ENCODE measurements at places on chromosomes 7 and 10.

- DNase-seq = no peak
Observed at GRCh38 chr10:115727129-115727528, 545.9 kb downstream of the GFRA1 start.

- DNase-seq = no peak
Observed at GRCh38 chr7:17093461-17093860, 205.0 kb upstream of the AHR start.

DNA sequence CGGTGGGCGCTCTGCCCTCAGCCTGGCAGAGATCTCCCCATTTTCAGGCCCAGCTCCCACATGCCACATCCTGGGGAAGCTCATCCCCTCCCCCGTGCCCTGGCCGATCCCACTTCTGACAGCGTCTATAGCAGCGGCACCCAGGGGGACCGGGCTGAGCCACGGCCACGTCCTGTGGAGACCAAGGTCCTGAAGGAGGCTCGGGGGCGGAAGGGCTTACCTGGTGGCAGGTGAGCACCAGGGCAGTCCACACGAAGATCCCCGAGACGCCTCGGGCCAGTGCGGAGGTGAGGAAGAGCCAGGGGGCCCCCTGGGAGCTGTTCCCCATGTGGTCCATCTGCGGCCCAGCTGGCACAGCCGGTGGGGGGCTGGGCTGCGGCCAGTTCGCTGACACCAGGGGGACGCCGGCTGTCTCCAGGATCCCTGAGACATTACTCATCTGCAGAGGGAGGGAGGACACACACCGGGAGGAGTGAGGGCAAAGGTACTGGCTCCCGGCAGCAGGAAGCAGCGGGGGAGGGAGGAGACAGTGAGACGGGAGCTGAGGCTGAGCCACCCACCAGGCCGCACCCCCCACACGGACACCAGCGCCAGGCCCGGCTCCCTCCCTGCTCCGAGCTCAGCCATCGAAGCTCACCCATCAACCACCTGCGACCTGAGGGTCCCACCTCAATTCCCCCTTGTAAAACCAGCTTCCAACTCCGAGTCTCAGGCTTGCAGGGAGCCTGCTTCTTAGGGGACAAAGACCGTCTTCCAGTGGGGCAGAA is 776 bp downstream of the TMEM184A start:
- DNase-seq = no peak

DNA sequence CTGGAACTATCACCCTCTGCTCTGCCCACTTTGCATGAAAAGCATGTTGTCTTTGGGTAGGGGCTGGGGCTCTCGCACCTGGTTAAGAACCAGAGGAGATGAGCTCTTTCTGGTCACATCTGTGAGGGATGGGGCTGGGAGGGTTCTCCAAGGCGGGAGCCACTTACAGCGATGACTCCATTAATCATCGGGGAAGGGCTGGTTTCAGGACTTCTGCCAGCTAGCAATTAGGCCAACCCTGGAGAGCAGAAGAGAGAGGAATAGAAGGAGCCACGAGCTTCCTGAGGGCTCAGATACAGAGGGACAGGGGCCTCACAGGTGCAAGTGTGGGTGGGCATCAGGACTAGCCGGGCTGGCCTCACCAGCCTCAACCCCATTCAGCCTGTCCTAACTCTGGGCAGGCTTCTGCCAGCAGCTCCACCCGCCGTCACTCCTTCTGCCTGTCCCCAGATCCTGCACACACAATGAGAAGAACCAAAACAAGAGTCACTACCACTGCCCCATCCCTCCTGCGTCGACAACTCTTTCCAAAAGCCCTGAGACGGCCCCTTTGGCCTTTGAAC is 8.4 kb downstream of the AQP1 start:
- no peak for DNase-seq

GRCh38 chr7:94529516-94529915 is 19.9 kb downstream of the CASD1 start:
- no peak for DNase-seq

- DNase-seq = no peak
Observed at GRCh38 chr10:129654461-129654860, 187.4 kb downstream of the MGMT start.

DNA sequence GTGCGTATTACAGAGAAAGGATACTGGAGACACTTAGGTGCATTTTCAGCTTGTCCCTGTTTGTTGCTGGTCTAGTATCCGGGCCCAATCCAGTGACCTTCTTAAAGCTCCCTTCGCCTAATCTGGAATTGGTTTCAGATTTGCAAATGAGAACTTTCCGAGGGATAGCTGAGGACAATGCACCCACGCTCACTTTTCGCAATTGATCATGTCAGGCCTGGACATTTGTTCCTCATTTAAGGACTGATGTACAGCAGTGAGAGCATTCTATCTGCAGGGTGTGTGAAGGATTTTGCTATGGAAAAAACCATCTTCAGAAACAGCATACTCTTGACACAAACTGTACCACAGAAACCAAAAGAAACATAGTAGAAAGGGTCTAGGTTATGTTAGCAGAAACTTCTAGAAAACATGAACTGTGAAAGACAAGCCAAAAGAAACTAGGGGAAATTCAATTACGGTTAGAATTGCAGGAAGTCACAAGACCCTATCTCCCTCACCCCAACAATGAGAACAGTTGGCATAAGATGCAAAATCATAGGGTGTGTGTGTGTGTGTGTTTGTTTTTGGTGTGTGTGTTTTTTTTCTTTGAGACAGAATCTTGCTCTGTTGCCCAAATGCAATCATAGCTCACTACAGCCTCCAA is 331.1 kb downstream of the CALN1 start:
- no peak for DNase-seq

DNA sequence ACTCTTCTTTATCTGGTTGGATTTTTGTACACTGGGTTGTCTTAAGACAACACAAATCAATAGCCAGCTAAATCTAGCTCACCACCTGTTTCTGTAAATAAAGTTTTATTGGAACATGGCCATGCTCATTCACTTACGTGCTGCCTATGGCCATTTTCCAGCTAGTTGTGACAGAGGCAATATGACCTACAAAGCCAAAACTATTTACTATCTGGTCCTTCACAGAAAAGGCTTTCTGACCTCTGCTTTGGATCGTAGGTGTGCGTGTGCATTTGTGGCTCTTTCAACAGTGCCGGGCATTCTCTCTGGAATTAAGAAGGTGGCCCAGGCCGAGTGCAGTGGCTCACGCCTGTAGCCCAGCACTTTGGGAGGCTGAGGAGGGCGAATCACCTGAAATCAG is 45.5 kb downstream of the NRAP start:
- no peak for DNase-seq

DNA sequence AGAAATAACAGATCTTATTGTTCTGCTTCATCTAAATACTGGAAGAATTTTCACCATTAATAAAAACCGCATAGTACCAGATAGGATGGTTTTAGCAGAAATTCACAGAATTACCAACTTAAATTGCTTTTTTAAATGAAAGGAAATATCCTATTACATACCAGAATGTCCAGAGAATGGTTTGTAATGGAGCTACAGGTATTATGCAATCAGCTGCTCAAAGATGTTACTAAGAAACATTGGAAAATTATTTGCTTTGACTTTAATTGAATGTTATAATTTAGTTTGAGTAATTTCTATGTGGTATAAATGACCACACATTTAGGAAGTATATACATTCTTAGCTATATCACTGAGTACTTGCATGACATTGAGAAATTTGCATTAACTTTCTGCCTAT is 338.3 kb downstream of the ETV1 start:
- DNase-seq = no peak

DNA sequence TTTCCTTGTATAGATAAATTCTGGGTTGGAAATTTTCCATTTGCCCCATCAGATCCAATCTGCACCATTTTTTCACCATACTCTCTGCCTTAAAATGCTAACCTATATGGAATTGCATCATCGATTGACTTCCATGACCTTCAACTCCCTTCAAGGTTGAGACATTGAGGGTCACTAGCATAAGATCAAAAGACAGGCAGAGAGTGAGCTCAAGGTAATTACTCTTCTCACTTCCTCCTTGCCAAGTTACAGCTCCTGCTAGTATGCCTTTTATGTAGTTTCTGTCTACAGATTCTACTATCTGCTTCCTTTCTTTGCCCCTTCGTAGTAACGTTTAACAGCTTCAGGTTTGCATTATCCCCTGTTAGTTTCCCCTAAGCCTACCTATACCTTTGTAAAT is 1127.7 kb upstream of the LRRTM3 start:
- DNase-seq = no peak

GRCh38 chr10:10222304-10222841 is 795.3 kb upstream of the CELF2 start:
- DNase-seq = no peak

DNA sequence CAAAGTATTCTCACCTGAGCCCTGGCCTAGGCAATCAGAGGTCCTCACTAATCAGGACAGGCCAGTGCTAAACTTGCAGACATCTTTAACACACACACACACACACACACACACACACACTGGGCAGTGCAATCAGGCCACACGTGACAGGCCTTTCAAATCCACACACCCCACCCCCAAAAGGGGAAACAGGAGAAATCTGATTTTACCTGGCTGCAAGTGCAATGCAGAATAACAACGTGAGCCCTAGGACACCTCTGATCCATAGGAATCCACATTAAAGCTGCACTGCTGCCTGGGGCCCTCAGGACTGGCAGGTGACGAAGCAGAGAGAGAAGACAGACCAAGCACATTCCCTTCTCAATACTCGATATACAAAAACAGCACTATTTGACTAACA is 218.9 kb downstream of the FAM107B start:
- DNase-seq = no peak

DNA sequence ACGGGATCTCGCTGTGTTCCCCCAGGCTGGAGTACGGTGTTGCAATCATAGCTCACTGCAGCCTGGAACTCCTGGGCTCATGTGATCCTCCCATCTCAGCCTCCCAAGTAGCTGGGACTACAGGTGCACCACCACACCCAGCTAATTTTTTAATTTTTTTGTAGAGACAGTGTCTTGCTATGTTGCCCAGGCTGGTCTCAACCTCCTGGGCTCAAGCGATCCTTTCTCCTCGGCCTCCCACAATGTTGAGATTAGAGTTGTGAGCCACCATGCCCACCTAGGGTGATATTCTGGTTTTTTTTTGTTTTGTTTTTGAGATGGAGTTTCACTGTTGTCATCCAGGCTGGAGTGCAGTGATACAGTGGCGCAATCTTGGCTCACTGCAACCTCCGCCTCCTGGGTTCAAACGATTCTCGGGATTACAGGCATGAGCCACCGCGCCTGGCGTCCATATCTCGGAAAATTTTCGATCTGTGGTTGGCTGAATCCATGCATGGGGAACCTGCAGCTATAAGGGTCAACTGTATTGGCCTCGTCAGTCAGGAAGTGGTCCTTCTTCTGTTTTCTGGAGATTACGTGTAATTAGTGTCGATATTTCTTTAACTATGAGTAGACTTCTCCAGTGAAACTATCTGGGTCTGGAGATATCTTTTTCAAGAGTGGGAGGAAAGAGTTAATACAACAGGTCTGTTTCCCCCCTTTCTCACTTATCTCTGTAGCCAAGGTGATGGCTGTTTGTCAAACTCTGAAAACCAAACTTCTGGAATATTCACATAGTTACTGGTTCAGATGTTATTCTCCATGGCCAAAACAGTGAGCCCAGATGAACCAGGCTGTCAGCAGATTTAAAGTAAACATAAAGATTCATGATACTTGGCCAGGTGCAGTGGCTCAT is 21.0 kb upstream of the FIS1 start:
- no peak for DNase-seq

- DNase-seq = no peak
Observed at GRCh38 chr10:61271127-61271780, 181.9 kb downstream of the TMEM26 start.

GRCh38 chr10:102775935-102776669 is 32.4 kb downstream of the WBP1L start:
- DNase-seq = no peak

DNA sequence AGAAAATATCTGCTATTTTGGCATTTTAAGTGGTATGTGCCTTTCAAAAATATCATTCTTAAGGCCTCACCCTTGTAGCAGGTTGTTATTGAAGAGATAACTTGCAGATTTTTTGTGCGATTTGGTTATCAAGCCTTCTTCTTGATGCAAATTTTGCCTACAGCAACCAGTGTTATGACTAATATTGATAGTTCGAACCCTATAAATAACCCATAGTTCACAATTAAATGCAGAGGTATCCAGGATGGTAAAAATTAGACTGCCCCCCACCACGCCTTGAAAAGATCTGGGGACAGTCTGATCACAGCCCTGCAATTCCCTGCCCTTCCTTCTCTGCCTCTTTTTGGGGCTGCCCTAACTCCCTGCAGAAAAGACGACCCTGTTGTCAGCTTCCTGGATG is 28.4 kb upstream of the RAPGEF5 start:
- no peak for DNase-seq

GRCh38 chr7:134854816-134855215 is 75.4 kb downstream of the CALD1 start:
- DNase-seq = no peak

DNA sequence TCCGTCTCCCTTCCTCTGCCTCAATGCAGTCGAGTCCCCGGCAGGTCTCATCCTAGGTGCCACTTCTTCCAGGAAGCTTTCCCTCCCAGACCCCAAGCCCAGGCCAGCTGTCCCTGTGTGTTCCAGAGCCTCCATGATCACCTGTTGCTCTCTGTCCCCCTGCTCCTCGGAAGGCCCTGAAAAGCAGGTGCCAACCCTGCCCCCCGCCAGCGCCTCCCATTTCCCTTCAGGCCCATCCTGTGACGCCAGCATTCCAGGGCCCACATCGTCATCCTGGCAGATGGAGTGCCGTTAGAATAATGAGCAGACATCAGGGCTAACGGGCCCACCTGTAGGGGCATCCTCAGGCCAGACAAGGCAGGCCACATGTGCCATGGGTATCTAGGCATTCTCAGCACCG is 253.0 kb upstream of the PPP2R2D start:
- no peak for DNase-seq

DNA sequence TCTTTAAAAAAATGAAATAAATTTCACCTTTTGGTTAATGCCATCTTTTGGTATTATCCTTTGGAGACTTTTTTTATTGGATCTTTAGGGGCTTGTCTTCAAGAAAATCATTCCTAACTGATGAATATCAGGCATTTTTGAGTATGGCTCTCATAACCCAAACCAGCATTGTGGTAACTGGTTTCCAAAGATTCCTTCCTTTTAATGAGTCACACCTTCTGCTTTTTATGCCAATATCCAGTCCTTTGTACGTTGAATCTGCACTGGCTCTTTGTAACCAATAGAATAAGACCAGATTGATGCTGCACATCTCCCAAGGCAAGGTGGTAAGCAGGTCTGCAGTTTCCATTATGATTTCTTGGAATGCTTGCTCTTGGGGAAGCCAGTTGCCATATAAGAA is 89.1 kb downstream of the GPR158 start:
- no peak for DNase-seq

GRCh38 chr7:99184532-99185218 is 23.2 kb downstream of the KPNA7 start:
- no peak for DNase-seq

DNA sequence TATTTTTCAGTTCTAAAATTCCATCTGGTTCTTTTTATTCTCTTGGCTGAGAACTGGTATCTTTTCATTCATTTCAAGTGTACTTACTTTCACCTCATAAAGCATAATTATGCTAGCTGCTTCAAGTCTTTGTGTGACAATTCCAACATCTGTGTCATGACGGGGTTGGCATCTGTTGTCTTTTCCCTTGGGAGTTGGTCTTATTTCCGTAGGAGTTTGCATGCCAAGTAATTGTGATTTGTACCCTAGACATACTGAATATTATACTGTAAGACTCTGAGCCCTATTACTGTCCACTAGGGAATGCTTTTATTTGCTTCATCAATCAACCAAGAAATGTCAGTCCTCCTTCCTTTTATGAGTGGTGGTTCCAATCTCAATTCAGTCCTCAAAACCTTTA is 24.6 kb upstream of the HUS1 start:
- DNase-seq = no peak

- no peak for DNase-seq
Observed at GRCh38 chr7:55180963-55181542, 162.2 kb downstream of the EGFR start.

- DNase-seq = peak; percentile 74
Observed at GRCh38 chr7:142785841-142786250, 15.1 kb downstream of the PRSS2 start.

All from stimulated activated naive CD4-positive, alpha-beta T cell treated with Interleukin-2 at 50 U/mL for 16 hours (primary cell).